ENCODE measurements at places on chromosomes 3 and 15. TPM values are rescaled to one million over a fixed set of nuclear protein-coding genes. Genes with fewer than 3 reads are reported as not detected.
A peak's percentile ranks its signal among the peaks of the same experiment; 100 is the strongest.

DNA sequence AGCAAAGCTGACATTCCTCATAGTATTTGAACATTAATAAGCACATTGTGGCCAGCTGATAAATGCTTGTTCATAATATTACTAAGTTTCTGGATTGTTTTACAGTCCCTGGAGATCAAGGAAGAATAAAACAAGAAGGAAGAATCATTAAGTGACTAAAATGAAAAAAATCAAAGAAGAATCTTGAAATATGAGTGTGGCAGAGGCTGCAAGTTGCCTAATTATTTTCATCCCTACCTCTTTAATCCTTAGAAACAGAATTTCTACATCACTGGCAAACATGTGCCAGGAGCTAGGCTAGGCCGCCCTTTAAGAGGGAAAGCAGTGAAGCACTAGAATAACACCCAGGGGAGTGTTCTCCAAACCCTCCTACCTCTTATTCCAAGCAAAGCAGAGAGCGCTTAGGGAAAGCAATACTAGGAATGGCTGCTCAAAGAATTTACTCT is 98.9 kb downstream of the MAGI1 start:
- no peak overlapping the region for H3K4me3 ChIP-seq
- no peaks in the 10 kb centered on the region for H3K27me3 ChIP-seq
- peak; percentile 39 for DNase-seq
- H3K27ac ChIP-seq = no peak overlapping the region

DNA sequence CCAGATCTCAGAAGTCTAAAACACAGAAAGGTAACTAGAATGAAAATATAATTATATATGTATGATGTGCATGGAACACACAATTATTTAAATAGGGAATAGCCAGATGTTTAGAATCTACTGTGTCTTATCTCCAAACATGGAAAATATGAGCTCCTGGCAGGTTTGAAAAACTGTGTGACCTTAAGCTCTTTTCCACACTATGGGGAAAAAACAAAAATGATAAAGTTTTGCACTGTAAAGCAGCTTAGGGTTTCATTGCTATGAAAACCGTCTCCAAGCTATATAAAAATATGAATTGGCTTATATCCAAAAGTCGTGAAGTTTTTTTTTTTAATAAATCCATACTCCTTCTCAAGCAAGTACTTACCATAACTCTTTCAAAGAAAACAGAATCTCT is 159.8 kb downstream of the ERC2 start:
- H3K4me1 ChIP-seq = no peaks in the 10 kb centered on the region
- no peaks in the 10 kb centered on the region for H3K36me3 ChIP-seq
- H3K27me3 ChIP-seq = no peaks in the 10 kb centered on the region
- no peak overlapping the region for H3K4me3 ChIP-seq
- DNase-seq = no peak

Gene GOLGA8G
- total RNA-seq = not detected

Gene GHSR
- not detected for total RNA-seq

GRCh38 chr3:130854208-130854864 is 39.5 kb upstream of the ATP2C1 start:
- H3K4me1 ChIP-seq = peaks cover 13% of the 10 kb centered on the region
- no peak for DNase-seq
- H3K27me3 ChIP-seq = no peaks in the 10 kb centered on the region
- no peak overlapping the region for H3K27ac ChIP-seq

All from upper lobe of left lung (tissue), 6 donors.